HTR-8/SVneo (cell line): ENCODE measurements at places on chromosomes 2 and 18.

GRCh38 chr2:120347396-120348060 lies 1.6 kb downstream of the INHBB start:
- no peak for DNase-seq

DNA sequence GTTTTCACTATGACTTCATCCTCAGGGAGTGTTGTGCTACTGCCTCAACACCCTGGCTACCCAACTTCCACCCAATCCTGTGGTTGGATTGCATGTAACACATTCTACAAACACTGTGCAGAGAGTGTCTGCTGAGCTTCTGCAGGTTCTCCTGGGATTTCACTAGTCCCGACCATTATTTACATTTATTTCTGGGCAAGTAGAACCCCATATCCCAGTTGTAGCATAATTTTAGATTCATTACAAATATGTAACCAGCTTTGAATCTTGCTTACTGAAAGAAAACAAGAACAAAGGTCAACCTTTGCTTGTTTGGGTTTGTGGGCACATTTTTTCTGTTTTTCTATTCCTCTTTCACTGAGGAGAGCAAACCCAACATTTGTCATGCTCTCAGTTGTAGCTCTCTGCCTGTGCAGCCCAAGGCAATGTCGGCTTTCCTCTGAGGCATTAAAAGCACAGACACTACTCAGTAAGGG lies 2036.1 kb upstream of the LRRTM1 start:
- no peak for DNase-seq

DNA sequence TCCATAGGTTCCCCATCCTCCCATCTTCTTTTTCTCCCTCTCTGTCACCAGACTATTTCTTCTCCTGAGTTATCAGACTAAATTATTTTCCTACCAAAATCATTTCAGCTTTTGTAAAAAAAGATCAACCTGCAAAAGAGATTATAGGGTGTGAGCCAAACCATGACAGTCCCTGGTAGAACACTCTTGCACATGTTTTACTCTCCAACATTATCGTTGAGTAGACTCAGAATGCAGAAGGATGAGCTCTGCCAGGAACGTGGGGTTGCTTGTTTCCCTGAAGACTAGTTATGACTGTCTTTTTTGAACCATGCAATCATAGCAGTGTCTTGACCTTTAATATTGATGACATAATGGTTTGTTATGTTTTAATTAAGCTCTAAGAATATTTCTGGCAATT lies 360.1 kb upstream of the VWC2L start:
- no peak for DNase-seq

- DNase-seq: no peak
These were observed 39.4 kb upstream of the PKDCC start for GRCh38 chr2:42008241-42008921.

- DNase-seq: no peak
These were observed 553.3 kb downstream of the ARHGAP15 start for GRCh38 chr2:143682436-143683055.

GRCh38 chr2:65711863-65712262 lies 279.5 kb upstream of the SPRED2 start:
- DNase-seq: no peak

GRCh38 chr2:217733461-217733860 lies 269.3 kb downstream of the TNS1 start:
- no peak for DNase-seq

- DNase-seq: no peak
These were observed 2.1 kb upstream of the MAP3K2 start for GRCh38 chr2:127389778-127390435.

- no peak for DNase-seq
These were observed 89.7 kb upstream of the YWHAQ start for GRCh38 chr2:9720352-9721093.

DNA sequence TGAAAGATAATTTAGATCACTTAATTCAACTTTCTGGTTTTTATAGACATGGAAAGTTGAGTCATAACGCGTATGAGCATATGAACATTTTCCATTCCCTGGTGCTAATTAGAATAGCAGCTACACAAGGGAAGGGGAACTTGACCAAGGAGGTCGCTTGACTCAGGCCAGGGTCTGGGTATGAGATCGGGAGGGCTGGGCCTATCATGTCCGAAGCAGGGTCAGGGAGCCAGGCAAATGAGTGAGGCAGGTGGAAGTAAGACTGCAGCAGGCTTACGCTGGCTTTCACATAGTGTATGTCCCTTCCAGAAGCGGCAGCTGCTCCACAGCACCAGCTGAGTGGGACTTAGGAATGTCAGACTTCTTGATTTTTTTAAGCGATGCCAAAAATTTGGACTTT lies 14.7 kb downstream of the RALB start:
- no peak for DNase-seq

GRCh38 chr2:174666845-174667244 lies 69.2 kb upstream of the WIPF1 start:
- DNase-seq: no peak

GRCh38 chr2:191376981-191377629 lies 131.9 kb downstream of the MYO1B start:
- peak; percentile 83 for DNase-seq

DNA sequence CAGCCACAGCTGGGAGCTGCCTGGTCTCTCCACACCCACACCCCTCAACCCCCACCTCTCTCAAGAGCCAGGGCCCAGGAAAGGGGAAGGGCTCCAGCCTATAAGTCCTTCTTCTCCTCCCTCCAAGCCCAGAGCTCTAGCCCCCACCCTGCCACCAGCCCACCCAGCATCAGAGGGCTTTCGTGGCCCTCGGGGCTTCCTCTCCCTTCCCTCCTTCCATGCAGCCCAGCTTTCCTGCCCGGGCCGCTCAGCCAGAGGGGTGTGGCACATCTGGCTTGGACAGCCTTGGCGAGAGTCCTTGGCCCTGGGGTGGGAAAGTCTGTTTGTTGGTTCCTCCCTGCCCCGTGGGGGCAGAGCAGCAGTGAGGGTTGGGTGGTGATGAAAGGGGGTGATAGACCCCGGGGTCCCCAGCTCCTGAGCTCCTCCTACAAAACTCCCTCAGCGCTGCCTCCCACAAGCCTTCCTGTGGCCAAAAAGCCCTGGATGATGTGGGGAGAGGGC lies 7.0 kb downstream of the TNS1 start:
- DNase-seq: no peak

DNA sequence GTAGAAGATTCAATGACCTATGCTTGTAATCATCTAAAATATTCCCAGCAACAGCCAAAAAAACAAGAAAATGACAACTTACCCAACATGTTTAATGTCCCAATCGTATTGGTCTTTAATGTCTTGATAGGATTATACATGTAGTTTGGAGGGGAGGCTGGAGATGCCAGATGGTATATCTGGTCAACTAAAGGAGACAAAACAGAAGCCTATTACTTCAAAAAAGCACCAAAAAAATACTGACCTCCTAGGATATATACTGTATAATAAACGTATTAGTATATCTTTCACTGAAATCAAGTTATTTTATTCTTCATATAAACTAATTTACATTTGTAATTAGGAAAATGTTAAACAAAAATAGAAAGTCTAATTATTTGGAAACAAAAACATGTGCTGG lies 64.5 kb downstream of the UXS1 start:
- no peak for DNase-seq

DNA sequence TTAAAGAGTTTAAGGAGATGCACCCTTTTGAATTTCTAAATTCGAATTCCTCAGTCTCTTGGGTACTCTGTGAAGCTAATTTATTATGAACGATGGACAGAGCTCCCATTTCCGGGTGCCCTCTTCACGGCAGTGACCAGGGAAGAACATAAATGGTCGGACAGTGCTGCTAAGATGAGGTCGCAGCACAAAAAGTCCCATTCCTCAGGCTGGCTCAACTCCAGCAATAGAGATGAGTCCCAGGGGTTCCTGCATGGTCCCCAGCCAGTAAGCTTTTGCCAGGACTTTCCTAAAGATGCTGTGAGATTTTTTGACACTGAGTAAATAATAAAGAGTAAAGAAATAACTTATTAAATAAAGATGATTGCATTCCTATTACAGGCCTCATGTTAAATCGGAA lies 43.0 kb upstream of the STK39 start:
- DNase-seq: no peak

DNA sequence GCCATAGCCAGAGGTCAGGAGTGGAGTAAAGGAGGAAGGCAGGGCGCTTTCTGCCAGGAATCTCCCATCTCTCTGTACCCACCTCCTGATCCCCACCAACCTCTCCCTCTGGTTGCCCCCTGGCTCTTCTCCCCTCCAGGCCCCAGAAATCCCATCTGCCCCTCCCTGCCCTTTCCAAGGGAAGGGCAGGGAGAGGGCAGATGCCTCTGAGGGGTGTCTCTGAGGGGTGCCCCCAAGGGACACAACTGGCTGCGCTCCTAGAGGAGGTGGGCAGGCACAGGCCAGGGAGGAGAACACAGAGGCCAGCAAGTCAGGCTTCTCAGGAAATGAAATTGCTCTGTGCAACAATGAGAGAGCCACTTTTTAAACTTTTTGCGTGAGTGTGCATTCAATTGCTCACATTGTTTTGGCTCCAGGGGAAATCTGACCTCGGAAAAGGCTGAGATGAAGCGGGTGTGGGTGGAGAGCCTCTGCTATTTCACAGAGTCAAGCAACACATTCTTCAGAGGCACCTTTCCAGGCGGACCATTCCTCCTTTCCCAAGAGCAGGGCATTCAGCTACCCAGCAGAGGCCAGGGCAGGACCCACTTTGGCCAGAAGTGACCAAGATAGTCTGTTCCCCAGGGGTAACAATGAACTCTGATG lies 125.5 kb downstream of the SMAD7 start:
- DNase-seq: no peak

GRCh38 chr2:2263196-2263829 lies 67.8 kb downstream of the MYT1L start:
- DNase-seq: no peak

- DNase-seq: no peak
These were observed 26.1 kb upstream of the SEMA4C start for GRCh38 chr2:96895746-96896651.

DNA sequence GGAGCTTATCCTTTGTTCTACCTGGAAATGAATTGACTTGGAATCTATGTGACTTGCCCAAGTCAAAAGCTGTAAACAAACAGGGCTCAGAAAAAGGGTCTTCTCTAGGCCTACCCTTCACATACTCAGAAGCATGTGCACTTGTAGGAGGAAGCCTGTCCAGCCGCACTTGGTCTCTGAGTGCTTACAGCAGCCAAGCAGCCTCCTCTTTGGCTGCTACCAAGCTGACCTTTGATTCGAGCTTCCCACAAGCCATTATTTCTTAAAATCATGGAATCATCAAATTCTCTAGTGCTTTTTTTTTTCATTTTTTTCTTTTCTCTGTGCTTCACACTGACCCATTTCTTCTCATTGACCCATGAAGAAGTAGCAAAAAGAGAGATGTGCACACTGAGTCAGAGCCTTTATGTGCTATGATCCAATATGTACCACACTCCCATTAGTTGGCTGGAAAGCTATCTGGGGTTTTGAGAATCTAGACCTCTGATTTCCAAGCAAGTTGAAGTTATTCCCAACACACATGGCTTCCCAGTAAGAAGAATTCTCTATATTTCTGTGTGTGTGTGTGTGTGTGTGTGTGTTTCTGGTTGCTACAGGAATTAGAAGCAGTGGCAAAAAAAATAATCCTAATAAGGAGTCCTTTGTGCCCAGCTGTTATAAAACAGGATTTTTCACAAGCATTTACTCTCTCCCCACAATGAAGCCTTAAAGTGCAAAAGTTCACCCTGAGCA lies 550.3 kb upstream of the TNP1 start:
- no peak for DNase-seq

- no peak for DNase-seq
These were observed 111.3 kb downstream of the EML6 start for GRCh38 chr2:54834721-54835120.

GRCh38 chr18:26700201-26700600 lies 151.8 kb upstream of the KCTD1 start:
- DNase-seq: no peak

DNA sequence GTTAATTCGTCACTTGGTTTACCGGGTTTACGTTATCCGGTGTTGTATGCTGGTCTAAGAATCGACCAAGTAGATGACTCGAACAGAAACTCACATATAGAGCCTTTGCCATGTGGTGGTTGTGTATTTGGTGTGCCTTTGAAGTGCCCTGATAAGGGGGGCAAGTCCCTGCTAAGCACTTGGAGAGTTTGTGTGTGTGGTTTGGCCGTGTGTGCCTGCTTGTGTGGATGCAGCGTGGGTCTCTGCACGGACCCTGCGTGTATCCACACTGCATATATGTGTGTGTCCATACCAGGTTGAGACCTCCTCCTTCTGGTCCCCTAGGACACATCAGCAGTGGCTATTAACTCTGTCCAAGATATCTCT lies 2.4 kb upstream of the CELF4 start:
- DNase-seq: no peak

- DNase-seq: no peak
These were observed 43.0 kb downstream of the LRATD1 start for GRCh38 chr2:14675489-14675888.

GRCh38 chr2:120334068-120334467 lies 11.9 kb upstream of the INHBB start:
- DNase-seq: no peak

DNA sequence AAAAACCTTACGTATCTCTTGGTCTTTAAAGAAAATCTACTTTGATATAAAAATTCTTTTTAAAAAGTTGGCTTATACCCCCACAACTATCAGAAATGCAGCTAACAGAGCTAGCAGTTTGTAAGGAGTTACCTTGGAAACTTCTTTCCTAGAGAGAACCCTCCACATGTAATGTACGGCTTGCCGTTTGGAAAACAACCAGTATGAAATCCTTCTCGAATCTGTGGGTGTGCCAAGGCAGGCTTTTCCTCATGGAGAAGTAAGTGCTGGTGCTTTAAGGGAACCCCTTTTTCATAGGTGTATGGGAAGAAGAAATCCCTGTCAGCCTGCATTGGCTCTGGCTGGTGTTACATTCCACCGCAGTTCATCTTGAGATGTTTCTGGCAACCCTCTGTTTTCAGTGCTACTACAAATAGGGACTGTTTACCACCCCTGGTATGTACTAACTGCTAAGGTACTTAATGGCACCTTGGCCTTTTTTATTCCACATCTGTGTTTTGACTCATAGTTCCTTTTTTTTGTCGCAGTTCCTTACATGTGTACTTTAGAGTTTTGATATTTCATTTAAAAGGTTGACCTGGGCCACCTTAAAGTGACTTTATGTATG lies 248.4 kb downstream of the FHOD3 start:
- DNase-seq: no peak

- DNase-seq: no peak
These were observed 12.4 kb upstream of the TANK start for GRCh38 chr2:161147856-161148255.
